ENCODE measurements at places on chromosomes 4 and X. TPM values are rescaled to one million over a fixed set of nuclear protein-coding genes. Genes with fewer than 3 reads are reported as not detected.

Gene ASB5
- not detected for total RNA-seq

Gene RELL1
- 18.2 TPM for total RNA-seq

Gene COX7B2
- total RNA-seq: not detected

DNA sequence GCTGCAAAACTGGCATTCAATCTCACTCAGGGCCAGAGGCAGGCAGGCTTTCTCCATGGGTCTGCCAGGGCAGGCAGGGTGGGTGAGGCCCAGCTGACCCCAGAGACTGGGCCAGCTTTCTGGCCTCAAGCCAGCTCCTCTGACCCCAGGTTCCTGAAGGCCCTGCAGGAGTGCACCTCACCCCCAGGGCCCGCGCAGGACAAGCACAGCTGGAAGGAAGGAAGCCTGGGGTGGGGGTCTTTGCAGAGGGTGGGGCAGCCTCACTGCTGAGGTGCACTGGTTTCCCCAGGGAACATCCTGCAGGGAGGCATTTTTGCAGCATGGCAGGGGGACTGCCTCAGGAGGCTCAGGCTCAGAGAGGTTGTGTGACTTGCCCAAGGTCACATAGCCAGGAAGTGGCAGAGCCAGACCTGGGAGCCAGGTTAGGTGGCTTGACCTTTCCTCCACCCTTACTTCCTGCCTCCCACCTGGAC is 31.5 kb upstream of the AFAP1 start:
- DNase-seq: no peak

- DNase-seq: no peak
Measured at GRCh38 chr4:169971456-169972015, 54.7 kb downstream of the MFAP3L start.

Gene NPNT
- 90.1 TPM for total RNA-seq
